Panc1 (cell line): ENCODE measurements at places on chromosomes 13 and 19.

DNA sequence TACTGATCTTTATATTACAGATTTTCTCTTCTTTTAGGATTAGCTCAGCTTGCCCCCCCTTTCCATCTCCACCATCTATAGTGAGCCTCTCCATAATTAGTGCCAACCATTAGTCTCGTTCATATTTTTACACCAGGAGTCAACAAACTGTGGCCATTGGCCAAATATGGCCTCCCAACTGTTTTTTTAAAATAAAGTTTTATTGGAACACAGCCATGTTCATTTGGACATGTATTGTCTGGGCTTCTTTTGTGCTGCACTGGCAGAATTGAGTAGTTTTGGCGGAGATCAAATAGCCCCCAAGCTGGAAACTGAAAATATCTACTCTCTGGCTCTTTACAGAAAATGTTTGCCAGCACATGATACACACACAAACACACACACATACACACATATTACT, 18.4 kb downstream of the ZNF175 start:
- no peak for DNase-seq

DNA sequence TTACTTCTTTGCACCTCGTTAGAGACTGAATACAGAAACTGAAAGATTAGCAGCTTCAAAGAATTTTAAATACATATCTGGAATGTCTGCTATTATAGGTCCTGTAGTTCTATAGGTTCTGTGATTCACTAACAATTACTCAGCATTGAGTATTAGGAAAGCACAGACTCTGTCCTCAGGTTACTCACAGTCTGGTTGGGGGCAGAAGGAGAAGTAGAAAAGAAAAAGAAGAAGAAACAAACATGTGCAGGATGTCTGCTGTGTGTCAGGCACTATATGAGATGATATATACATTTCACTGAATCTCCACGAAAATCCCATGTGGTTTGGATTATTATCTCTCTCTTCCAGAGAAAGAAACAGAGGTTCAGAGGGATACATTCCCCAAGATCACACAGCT, 40.1 kb downstream of the SERTM1 start:
- no peak for DNase-seq

DNA sequence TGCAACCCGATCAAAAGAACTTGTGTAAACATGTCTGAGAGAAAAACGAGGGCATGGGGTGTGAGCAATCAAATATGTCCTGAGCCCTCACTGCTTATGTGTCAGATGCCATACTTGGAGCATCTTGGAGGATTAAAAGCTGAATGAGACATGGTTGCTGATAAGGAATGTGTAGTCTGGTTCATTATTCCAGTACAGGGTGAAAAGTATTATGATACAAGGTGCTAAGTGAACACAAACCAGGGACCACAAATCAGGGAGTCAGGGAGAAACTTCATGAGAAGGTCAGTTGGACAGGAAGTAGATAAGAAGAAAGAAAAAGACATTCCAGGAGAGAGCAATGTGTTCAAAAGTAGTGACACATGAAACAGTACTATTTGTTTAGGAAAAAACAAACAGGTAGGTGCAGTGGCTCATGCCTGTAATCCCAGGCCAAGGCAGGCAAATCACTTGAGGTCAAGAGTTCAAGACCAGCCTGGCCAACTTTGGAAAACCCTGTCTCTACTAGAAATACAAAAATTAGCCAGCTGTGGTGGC, 2.0 kb upstream of the RCBTB1 start:
- DNase-seq: no peak

- DNase-seq: no peak
These were observed 2.4 kb upstream of the HSH2D start for GRCh38 chr19:16141043-16141442.

DNA sequence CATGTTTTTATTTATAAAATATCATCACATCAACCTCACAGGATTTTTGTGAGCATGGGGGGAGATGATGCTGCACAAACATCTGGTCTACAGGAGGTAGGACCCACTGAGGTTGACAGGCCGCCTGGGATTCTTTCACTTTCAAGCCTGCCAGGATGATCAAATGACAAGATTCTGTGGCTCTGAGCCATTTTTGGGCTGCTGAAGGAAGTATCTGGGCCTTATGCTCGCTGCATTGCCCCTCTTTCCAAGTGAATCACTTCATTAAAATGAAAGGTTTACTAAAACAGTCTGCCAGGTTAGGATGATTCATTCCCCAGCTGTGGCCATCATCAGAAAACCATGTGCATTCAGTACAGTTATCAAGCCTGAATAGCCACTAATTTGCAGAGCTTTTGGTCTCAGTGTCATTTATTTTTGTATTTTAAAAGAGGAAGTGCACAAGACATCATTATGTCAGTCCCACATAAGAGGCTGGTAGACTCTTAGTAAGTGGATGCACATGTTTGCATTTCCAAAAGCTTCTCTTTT, 34.4 kb downstream of the STARD13 start:
- no peak for DNase-seq

GRCh38 chr13:95636853-95637252, 7.7 kb downstream of the DZIP1 start:
- no peak for DNase-seq

DNA sequence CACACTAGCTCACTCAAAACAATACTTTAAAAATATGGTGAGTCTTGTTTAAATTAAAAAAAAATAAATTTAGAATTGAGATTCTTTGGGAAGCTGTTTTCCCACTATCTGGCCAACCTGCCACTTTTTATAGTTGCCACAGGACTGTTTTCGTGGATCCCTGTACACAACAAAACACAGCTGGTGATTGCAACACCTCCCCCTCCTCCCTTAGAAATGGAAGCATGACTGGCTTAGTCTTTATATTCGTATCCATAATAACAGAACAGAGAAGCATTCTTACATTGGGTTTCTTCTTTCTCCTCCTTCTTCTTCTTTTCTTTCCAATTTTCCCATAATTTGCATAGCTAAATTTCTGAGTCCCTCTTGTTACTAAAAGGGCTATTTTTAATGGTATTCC, 79.5 kb upstream of the GJB6 start:
- no peak for DNase-seq

DNA sequence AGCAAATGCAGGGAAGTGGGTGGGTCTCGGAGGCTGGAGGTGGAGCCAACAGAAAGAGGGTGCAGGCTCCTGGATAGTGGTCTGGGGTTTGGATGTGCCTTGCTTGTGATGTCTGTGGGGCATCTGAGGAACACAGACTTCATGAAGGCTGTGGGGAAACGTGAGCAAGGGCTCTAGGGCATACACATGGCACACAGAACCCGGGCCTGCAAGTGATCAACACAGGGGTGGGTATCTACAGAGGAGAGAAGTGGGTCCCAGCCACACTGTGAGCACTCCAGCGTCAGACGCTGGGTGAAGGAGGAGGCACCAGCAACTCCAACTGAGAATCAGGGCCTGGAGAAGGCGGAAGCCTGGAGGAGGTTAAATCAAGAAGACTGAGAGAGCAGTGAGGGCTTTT, 5.4 kb upstream of the UBE2M start:
- DNase-seq: no peak
